ENCODE measurements at places on chromosomes 2 and 18.

DNA sequence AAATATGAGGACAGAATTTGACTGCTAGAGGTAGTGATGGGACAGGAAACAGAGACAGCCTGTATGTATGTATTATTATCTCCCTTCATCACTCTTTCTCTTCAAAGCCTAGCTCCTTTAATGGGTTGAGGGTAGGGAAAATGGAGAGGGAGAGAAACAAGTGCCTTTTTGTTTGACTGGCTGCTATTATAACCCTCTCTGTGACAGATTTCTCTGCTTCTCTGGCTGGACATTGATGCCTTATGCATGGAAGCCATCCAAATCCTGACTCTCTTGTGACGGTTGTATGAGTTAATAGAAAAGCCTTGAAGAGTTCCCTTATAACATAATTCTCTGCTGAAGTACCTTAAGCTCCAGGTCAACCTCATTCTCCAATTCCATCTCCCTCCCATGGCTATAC is 118.5 kb upstream of the COL5A2 start:
- DNase-seq, result no peak

GRCh38 chr2:217802266-217802665 is 200.5 kb downstream of the TNS1 start:
- no peak for DNase-seq

- DNase-seq, result no peak
Observed at GRCh38 chr2:4219571-4219970, 516.2 kb downstream of the DCDC2C start.

GRCh38 chr2:158806941-158807340 is 11.8 kb downstream of the DAPL1 start:
- no peak for DNase-seq

DNA sequence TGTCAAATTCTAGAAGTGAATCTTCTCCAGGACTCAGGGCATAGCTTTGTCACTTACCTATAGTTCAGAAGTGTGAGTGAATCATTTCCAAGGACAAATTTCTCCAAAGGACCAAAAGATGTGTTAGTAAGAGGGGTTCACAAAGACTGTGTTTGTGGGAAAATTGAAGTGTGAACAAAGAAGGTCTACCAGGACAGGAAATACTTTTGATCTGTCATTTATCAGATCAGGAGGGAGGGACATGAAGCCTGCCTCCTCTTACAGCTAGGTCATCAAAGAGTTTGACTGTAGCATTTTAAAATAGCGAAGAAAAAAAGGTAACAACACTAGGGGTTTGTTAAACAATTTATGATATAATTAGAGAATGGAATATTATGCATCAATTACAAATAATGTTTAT is 2.0 kb upstream of the CD28 start:
- no peak for DNase-seq

DNA sequence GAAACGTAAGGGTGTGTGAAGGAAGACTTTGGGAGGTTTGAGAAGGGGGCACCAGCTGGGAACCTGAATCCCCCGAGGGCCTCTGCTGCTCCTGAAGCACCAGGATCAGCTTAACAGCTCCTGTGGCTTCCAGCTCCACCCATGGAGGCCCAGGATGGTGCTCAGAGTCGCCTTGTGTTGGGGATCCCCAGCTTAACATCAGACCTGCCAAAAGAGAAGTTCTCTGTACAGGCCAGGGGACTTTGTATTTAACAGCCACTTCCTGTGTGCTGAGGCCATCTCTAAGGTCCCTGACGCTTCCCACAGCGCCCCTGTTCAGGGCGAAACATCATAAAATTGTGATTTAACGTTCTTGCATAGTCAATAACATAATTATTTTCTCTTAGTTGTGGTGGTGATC is 77.5 kb downstream of the NCK2 start:
- peak; percentile 36 for DNase-seq

DNA sequence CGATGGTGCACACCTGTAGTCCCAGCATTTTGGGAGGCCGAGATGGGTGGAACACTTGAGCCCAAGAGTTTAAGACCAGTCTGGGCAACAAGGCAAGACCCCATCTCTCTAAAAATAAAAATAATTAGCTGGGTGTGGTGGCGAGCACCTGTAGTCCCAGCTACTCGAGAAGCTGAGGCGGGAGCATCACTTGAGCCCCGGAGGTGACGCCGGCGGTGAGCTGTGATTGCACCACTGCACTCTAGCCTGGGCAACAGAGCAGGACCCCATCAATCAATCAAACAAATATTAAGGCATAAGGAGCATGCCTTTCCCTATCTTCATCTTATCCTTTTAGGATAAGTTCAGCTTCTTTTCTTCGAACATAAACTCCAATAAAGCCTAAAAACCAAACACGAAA is 1.1 kb downstream of the WDSUB1 start:
- DNase-seq, result no peak

- DNase-seq, result no peak
Observed at GRCh38 chr2:1360557-1361250, 52.6 kb upstream of the TPO start.

DNA sequence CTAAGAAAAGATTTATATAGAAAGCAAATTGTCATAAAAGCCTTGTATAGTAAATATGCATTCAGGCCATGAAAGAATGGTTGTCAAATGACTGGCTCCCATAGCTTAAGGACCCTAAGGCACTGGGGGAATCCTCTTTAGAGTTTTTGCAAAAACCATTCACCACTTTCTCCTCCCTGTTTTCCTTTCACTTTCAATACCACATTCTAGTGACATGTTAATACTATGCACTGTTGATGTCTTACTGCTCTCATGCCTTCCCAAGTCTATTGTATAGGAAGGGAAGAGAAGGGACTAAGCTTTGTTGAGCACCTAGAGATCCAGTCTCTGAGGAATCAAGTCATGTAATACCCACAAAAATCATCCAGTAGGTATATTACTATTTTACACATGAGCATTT is 383.0 kb upstream of the LRRTM1 start:
- DNase-seq, result no peak

- no peak for DNase-seq
Observed at GRCh38 chr18:26656944-26657536, 108.7 kb upstream of the KCTD1 start.

GRCh38 chr2:203584784-203585183 is 49.7 kb upstream of the RAPH1 start:
- DNase-seq, result no peak

DNA sequence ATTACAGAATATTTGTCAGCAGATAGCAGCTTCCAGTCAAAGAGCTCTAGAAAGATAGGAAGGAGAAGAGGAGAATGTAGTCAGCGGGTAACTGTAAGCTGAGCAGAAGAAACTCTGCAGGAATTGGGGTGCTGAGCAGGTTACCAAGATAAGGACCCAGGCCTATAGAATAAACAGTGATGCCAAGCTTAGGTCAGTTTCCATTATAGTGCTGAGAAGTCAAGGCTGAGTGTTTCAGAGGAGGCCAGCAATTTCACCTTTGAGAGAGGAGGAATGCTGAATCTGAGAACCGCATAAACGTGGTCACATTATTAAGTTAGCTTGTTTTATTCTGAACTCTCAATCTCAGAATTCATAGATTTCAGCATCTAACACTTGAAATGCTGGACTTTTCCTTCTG is 13.9 kb downstream of the NAB1 start:
- DNase-seq, result no peak
